Activated CD4-positive, alpha-beta T cell treated with anti-CD3 and anti-CD28 coated beads, Interleukin-2, amount 10 ng/mL, durations not matched to agents 7 days and 5 days (primary cell): ENCODE measurements at places on chromosomes 4 and X. TPM values are rescaled to one million over a fixed set of nuclear protein-coding genes. Genes with fewer than 3 reads are reported as not detected.

The CLGN gene
- total RNA-seq, result not detected

GRCh38 chrX:108198420-108198819, 106.8 kb downstream of the ATG4A start:
- H3K27me3 ChIP-seq, result peaks cover 5% of the 10 kb centered on the region
- no peak for DNase-seq
- no peaks in the 10 kb centered on the region for H3K36me3 ChIP-seq
- H3K4me3 ChIP-seq, result no peak overlapping the region
- H3K27ac ChIP-seq, result no peak overlapping the region

GRCh38 chr4:54802336-54802735, 144.6 kb downstream of the KIT start:
- no peak overlapping the region for H3K27ac ChIP-seq
- no peak for DNase-seq
- no peaks in the 10 kb centered on the region for H3K4me1 ChIP-seq
- peaks cover 1% of the 10 kb centered on the region for H3K27me3 ChIP-seq
- no peak overlapping the region for H3K4me3 ChIP-seq

- H3K36me3 ChIP-seq, result no peaks in the 10 kb centered on the region
- H3K4me1 ChIP-seq, result no peaks in the 10 kb centered on the region
- no peak overlapping the region for H3K27ac ChIP-seq
- H3K27me3 ChIP-seq, result no peaks in the 10 kb centered on the region
- DNase-seq, result no peak
Measured at GRCh38 chr4:188986271-188986689, 847.0 kb downstream of the TRIML1 start.

GRCh38 chr4:125689805-125690204, 375.1 kb downstream of the FAT4 start:
- H3K27ac ChIP-seq, result no peak overlapping the region
- no peaks in the 10 kb centered on the region for H3K36me3 ChIP-seq
- DNase-seq, result no peak
- H3K4me3 ChIP-seq, result no peak overlapping the region
- H3K27me3 ChIP-seq, result no peaks in the 10 kb centered on the region
- no peaks in the 10 kb centered on the region for H3K4me1 ChIP-seq
